ENCODE measurements at places on chromosomes 5 and 9. TPM values are rescaled to one million over a fixed set of nuclear protein-coding genes. Genes with fewer than 3 reads are reported as not detected.

Gene ELOVL7
- polyA plus RNA-seq: 0.05 TPM

Gene CDKN2B
- polyA plus RNA-seq: 4.3 TPM

- DNase-seq: no peak
Measured at GRCh38 chr5:68379275-68380036, 163.9 kb downstream of the PIK3R1 start.

DNA sequence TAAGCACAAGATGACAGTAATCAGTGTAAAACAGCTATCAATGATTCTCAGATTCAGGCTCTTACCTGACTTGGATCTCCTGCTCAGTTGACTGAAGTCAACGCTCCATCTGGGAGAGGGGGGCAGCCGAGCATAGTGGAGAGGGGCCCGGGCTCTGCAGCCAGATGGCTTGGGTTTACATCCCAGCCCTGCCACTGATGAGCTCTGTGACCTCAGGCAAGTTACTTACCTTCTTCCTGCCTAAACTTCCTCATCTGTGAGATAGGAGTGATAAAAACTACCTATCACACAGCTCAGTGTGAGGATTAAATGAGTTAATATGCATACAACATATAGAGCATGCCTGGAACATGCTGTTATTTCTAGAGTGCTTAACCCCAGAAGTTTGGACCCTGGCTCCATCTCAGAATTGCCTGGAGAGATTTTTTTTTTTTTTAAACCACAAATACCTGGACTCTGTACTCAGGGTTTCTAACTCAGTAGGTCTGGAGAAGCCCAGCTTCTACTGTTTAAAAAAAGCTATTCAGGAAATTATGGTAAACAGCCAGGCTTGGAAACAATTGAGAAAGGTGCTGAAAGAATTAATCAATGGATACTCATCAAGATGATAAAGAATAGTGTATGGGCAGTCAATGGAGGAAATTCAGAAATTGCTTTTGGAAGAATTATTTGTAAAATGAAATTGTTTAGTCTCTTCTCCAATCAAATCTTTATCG lies 72.2 kb downstream of the ANKRD55 start:
- DNase-seq: no peak

GRCh38 chr5:118249386-118249785 lies 739.0 kb downstream of the DTWD2 start:
- DNase-seq: no peak

DNA sequence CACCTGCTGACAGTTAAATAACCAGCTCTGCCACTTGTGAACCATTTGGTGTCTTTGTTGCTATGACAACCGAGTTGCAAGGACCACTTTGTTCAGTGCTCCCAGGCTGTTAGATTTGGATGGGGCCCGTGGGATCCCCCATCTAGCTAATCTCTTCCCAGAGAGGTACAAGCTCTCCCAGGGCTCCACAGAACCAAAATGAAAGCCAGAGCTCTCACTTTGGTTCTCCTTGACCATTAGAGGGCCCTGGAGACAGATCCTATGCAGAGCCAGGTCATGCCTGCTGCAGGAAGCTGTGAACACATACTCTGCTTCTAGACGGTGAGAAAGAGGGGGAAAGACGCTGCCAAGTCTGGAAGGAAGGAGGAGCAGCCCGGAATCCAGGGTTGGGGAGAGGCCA lies 224.6 kb downstream of the GABBR2 start:
- DNase-seq: no peak

DNA sequence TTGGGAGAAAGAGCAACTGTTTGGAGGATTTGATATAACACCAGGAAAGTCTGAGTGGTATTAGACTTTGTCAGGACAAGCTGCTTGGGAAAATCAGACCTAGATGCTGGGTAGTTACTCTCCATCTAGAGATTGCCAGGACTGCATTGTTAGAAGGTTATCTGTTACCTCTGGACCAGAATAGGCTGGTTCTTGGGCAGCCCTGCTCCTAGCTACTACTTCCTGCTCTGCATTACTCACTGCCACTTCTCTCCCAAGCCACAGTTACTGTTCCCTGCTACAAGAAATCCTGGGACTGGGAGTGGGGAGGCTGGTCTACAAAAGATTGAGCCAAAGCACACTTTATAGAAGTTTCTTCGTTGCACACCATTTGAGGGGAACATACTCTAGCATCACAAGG lies 95.5 kb upstream of the KCNN2 start:
- DNase-seq: no peak

DNA sequence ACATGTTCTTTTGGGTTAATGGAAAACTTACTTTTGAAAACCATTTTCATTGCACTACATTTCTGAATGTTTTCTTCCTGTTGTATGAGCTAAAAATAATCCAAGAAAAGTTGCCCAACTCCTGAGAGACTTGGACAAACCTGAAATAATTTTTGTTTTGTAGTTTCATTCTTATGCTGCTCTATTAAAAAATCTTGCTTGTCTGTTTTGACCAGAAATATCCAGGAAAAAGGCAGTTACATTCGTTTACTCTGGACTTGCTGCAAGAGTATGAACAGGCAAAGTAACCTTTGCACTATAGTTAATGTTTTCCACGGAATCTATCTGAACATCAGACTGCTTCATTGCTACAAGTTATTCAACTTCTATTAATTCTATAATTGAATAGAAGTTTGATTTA lies 200.1 kb upstream of the DAB2 start:
- no peak for DNase-seq

DNA sequence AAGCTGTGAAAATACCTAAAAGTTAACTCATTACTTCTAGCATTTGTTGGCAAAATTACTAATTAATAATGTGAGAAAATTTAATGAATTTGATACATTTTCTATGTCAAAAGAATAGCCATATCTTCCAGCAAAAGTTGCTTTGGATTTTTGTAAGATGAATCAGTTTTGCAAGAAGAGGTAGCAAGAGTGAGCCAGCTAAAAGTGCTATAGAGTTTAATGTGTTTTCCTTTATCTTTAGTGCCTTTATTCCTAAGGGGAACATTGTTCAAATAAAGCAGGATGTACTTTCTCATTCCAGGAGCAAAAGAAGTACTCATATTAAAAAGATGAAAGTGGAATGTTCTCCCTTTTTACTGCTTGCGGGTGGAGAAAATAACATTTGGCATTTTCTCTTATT lies 622.2 kb downstream of the ANXA1 start:
- no peak for DNase-seq

- DNase-seq: no peak
Measured at GRCh38 chr5:151159649-151160373, 2.2 kb upstream of the ANXA6 start.

- no peak for DNase-seq
Measured at GRCh38 chr9:114504341-114505186, 709 bp downstream of the WHRN start.
